Activated CD8-positive, alpha-beta memory T cell treated with anti-CD3 and anti-CD28 coated beads for 1 hour (primary cell): ENCODE measurements at places on chromosomes 6 and 20.

DNA sequence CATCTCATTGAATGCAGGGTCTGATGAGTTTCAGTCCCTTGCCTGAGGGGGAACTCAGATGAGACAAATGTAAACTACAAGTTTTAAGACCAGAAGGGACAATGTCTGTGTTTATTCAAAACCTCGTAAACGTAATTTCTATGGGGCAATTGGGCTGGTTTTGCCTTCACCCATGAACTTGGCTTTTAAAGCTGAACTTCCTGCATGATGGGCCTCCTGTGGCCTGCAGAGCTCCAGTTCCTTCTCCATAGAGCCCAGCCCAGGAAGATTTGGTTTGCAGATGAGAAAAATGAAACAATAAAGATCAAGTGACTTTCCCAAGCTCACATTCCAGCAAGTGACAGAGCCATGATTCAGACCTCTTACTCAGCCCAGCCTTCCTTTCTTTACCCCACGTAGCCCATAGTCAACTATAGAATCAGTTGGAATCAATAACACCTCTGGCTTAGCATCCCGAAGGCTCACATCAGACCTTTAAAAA lies 612.3 kb downstream of the UTRN start:
- no peak for DNase-seq

DNA sequence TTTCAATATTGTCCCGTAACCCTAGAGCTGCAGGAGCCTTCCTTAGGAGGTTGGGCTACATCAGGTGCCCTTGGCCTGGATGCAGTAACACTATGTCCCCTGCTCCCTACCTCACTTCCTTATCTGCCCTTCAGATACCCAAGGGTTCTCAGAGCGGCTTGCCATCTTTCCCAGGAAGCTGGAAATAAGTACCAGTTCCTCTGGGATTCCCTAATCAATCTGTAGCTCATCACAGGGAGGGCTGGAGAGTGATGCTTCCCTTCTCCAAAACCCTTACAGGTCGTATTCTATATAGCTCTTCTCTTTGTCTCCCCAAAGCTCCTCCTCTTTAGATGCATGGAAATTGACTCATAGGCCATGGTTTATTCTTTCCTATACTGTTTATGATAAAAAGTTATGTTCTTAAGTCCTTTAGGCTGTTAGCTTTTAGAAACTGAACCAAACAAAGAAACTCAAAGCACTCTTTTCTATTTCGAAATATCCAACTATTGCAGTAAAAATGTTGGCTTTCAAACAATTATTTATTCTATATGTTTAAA lies 4.2 kb downstream of the MYCT1 start:
- DNase-seq: no peak

DNA sequence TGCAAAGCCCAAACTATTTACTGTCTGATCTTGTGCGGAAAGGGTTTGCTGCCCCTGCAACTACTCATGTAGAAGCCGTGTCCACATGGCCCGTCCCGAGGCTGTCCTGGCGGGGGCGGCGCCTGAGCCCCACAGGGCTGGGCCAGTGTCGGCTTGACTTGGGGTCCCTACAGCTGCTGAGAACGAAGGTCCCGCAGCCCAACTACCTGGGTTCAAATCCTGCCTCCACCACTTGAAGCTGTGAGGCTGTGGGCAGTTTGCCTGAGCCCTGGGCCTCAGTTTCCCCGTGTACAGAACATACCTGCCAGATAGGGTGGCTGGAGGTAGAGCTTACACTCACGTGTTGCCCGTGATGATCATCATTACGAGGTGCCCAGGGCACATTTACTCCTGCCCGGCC lies 111.1 kb downstream of the SULF2 start:
- no peak for DNase-seq

- DNase-seq: no peak
These were observed 56.0 kb downstream of the RAMACL start for GRCh38 chr6:166530211-166531095.

- no peak for DNase-seq
These were observed 2.8 kb downstream of the TMEM151B start for GRCh38 chr6:44272999-44273566.

DNA sequence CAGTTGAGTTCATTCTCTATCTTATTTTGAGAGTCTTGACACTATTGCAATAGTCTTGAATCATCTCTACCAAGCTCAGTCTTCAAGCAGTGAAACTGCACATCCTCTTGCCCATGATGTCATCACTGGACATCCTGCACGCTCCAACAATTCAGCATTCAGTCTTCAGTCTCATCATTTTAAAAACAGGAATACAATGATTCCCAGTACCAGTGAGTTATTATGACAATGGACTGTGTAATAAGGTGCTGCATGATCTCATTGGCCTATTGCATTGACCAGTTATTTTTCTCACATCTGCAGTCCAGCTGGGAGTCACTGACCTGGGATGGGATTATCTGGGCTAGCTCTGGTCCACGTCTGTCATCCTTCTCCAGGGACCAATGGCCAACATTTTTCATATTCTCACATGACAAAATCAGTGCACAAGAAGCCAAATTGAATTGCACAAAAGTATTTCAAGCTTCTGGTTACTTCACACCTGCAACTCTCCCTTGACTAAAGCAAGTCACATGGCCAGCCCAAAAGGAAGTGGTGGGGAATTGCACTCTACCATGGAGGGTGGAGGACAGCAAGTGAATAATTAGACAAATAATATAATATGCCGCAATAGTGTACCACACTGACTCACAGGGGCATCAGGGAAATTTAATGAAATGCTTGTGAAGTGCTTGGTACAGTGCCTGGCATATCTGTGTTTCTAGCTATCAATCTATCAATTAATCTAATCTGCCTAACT lies 6.4 kb upstream of the CST2 start:
- no peak for DNase-seq

GRCh38 chr6:158422629-158423238 lies 110.5 kb downstream of the TULP4 start:
- no peak for DNase-seq

DNA sequence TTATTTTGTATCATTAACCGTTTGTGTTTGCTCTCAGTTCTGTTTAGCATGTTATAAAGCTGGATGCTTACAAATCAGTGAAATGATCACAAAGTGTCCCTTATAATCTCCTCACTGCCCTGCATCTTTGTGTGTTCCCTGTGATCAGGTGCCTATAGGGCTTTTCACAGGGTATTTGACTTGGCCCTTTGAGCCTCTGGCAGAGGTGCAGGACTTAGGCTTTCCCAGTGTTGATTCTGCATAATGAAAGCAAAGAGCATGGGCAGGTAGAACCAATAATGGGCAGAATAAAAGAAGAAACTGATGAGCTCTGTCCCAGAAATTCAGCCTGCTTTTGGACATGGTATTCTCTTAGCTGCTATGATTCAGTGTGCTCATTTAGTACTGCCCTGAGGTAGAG lies 16.9 kb upstream of the PBOV1 start:
- DNase-seq: no peak

DNA sequence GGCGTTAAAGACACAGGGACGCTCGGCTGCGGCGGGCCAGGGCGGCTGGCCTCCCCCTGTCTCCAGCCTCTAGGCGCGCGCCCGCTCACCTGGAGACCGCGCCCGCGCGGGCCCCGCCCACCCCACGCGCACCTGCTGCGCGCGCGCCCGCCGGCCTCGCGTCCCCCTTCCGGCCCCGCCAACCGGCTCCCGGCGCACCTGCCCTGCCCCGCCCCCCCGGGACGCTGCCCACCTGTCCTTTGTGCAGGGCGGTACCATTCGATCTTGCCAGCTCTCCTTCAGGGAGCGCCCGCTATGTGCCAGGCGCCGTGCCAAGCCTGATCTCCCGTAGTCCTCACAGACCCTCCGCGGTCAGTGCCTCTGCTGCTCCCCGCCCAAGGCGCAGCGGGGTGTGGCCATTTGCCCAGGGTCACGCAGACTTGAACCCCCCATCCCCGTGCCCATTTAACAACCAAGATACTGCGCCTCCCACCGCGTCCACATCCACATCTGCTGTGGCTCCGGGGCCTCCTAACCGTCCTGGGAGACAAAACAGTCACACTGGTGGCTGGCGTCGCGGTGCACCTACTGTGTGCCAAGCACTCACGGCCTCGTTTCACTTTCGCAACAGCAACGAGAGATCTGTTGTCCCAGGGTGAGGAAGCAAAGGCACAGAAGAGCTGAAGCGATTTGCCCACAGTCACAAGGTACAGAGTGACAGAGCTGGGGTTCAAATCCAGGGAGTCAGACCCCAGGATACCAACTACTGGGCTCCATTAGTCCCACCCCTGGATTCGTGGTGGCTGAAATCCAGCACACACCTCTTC lies 48.1 kb downstream of the NOL4L start:
- DNase-seq: peak; percentile 46

GRCh38 chr6:160238278-160238711 lies 20.3 kb downstream of the SLC22A2 start:
- DNase-seq: no peak

GRCh38 chr20:63756648-63756991 lies 17.0 kb downstream of the SLC2A4RG start:
- DNase-seq: no peak

GRCh38 chr6:47241742-47242482 lies 67.8 kb downstream of the TNFRSF21 start:
- DNase-seq: no peak

DNA sequence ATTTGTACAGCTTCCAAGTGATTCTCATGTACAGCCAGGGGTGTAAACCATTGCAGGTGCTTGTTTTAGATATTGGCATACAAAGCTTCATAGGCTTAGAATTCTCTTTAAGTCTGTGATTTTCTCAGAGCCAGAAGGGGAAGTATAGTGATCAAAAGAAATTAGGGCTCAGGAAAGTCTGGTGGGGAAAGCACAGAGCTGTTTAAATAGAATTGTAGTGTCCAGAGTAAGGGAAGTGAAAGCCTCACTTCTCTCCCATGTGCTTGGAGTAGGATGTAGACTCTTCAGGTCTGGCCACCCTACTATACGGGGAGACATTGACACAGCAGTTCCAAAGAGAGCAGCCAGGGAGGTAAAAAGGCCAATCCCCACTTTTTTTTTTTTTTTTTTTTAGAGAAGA lies 10.4 kb downstream of the GCNT2 start:
- DNase-seq: no peak

- DNase-seq: no peak
These were observed 61.2 kb upstream of the SGK1 start for GRCh38 chr6:134379076-134379475.

GRCh38 chr6:84554706-84555105 lies 209.7 kb downstream of the TBX18 start:
- DNase-seq: no peak

GRCh38 chr6:136144251-136145023 lies 105.7 kb downstream of the MTFR2 start:
- no peak for DNase-seq
